ENCODE measurements at places on chromosomes 5 and 9. TPM values are rescaled to one million over a fixed set of nuclear protein-coding genes. Genes with fewer than 3 reads are reported as not detected.

Gene SERF1B
- 65.9 TPM for total RNA-seq

DNA sequence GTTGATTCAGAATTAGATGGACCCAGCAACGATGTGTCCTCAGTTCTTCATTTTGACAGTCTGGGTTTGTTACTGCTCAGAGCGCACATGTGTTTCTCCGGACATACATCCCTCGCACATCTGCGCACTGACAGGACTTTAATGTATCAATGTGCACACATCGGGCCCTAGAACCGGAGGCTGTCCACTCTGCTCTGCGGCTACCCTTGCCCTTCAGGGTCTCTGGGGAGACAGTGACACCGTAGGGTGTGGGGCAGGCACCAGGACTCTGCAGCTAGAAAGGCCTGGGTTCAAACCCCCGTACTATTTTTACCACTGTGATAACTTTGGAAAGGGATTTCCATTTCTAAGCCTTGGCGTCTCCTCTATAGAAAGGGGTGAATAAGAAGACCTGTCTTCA is 23.5 kb upstream of the LPCAT1 start:
- no peak for DNase-seq

GRCh38 chr9:133634081-133634691 is 2.0 kb upstream of the DBH start:
- DNase-seq, result no peak

Gene SPINK7
- not detected for total RNA-seq

GRCh38 chr5:154575546-154576428 is 97.8 kb upstream of the HAND1 start:
- DNase-seq, result no peak

Gene ACTL7B
- total RNA-seq, result 0.19 TPM

Gene SEMA5A
- total RNA-seq, result 4.3 TPM

- DNase-seq, result no peak
These were observed 136.8 kb upstream of the ADRA1B start for GRCh38 chr5:159779481-159779880.

Gene CD74
- total RNA-seq, result 41.3 TPM

DNA sequence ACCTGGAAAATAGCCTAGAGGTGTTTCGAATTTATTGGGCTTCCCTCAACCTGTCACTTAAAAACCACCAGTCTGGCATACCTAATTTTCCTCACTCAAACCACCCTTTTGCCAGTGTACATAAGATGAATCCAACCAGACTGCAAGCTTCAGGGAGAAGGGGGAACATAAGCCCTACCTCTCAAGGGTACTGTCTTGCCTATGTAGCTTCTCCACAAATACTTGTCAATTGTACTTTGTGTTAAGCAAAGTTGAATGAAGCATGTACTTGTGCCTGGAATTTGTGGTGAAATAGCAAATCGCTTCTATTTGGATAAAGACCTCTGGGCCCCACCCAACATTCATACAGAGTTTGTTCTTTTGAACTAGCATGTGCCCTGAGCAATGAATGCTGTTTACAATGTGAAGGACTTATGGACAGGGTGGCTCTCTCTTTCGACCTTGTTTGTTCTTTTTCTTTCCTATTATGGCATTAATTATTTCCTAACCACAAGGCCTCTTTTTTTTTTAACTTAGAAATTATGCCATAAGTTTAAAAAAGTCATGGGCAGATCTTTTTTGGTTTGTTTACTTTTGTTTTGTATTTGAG is 580.2 kb downstream of the EBF1 start:
- DNase-seq, result no peak

Measured in progenitor cell of endocrine pancreas (in vitro differentiated cells).